ENCODE measurements at places on chromosomes 12 and 14. TPM values are rescaled to one million over a fixed set of nuclear protein-coding genes. Genes with fewer than 3 reads are reported as not detected.

PRH1 gene
- polyA plus RNA-seq, result 7.8 TPM

RHEBL1 gene
- polyA plus RNA-seq, result 1.5 TPM

KRT81 gene
- polyA plus RNA-seq, result not detected

CCDC92 gene
- polyA plus RNA-seq, result 41.5 TPM

PRB2 gene
- polyA plus RNA-seq, result not detected

ORAI1 gene
- polyA plus RNA-seq, result 17.2 TPM

SYNDIG1L gene
- 0.24 TPM for polyA plus RNA-seq

ANG gene
- polyA plus RNA-seq, result 4.7 TPM

PLD4 gene
- 4.4 TPM for polyA plus RNA-seq

TMEM30B gene
- 5.0 TPM for polyA plus RNA-seq

IL26 gene
- polyA plus RNA-seq, result 0.12 TPM

DNA sequence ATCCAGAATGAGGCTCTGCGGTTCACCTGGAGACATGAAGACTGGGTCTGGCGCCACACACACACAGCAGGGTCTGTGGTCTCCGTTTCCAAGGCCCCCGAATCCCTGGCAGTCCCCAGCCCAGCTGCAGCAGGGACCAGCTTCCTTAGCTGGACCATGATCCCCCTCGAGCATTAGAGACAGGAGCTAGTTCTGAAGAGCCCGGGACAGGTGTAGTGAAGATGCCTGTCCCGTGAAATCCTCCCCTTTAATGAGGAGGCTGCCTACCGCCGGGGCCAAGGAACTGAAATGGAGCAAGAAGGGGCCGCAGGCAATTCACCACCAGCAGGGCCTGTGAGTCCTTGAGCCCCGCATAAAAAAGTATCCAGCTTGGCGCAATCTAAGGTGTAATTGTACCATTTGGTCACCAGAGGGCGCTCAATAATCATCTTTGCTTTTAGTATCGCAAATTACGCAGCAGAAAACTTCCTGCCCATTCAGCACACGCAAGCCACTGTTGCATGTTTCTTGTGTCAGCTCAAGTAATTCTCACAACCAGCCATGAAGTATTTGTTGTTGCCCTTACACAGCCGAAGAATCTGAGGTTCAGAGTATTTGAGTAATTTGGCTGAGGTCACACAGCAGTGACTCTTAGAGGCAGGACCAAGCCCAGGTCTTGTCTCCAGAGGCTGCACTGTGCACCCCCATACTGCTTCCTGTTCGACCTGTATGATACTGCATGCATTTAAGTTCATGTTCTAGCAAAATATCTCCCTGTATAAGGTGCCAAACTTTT, 54.3 kb upstream of the PPP2R5C start:
- DNase-seq, result peak; percentile 67

DNA sequence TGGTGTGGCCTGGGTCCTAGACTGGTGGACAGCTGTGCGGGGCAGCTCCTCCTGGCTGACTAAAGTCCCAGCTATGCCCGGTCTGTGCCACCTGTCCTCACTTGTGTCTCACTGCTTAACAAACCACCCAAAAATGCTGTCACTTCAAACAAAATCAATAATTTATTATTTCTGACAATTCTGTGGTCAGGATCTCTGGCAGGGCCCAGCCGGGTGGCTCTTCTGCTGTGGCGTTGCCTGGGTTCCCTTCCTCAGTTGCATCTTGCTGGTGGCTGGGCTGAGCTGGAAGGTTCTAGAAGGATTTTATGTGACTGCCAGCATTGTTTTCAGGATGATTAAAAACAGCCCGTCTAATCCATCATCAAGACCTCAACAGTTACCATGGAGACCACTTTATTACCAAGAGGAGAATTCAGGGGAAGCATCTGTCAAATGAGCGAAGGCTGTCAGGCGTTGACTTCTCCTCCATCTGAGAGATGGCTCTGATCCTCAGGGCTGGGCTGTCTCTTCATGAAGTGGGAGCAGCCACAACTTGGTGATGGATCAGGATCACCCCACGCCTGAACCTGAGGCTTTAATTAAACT, 280.6 kb upstream of the SFSWAP start:
- no peak for DNase-seq

DNA sequence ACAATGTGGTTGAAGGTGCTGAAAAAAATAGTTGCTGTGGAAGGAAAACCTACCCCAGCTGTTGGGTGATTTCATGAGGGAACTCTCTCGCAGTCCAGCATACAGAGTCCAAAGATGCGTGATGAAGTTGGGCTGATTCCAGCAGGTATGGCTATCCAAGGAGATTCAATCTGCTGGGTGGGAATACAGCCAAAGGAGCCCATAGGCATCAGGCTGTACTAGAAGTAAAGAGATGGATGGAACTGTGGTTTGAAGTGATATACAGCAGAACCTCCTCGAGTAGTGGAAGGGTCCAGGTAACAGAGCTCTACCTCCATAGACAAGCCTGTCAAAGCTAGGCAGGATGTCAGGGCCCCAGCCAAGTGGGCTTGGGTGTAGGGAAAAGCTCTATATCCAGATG, 11.5 kb upstream of the TMTC2 start:
- no peak for DNase-seq

GRCh38 chr12:75819512-75819911, 212.1 kb downstream of the PHLDA1 start:
- no peak for DNase-seq

DNA sequence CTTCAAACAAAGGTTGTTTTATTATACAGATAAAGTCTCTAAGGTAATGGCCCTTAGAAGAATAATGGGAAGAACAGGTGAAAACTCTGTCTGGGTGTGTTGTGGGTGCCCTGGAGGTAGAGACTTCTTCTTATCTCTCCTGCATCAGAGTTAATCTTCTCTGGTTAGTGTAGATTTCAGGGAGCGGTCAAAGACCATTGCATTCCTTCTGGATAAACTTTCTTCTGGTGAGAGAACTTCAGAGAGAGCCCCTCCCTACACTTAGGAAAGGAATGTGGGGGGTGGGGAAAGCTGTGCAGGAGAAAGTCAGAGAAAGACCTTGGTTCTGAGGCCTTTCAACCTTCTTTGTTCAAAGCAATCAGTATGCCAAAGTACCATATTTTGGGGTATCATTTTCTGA, 658.5 kb downstream of the DIO2 start:
- no peak for DNase-seq

GRCh38 chr12:93954166-93955112, 193.9 kb upstream of the PLXNC1 start:
- no peak for DNase-seq

DNA sequence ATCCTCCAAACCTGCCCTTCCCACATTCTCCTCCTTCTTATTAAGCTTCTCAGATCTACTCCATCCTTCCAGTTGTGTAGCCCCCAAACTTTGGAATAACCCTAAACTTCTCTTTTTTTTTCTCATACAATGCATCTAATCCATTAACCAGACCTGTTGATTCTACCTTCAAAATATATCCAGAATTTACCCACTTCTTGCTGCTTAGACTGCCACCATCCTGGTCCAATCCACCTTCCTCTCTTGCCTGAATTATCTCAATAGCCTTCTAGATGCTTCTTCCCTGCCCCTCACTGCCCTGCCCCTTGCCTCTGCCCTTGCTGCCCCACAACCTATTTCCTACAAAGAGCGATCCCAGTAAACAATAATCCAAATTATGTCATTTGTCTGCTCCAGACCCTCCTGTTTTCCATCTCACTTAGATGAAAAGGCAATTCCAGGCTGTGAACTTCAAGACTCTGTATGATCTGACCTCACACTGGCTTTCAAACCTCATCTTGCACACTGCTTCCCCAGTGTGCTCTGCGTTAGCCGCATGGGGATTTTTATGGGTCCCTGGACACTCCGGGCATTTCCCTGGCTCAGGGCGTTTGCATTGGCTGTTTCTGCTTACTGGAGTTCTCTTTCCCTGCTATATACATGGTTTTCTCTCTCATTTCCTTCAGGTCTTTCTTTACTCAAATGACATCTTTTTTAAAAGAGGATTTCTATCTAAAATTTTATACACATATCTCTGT, 42.6 kb upstream of the HIF1A start:
- DNase-seq, result no peak

GRCh38 chr14:103679351-103679750, 35.9 kb downstream of the XRCC3 start:
- no peak for DNase-seq

- no peak for DNase-seq
Observed at GRCh38 chr14:35380794-35381193, 23.8 kb downstream of the NFKBIA start.

- no peak for DNase-seq
Observed at GRCh38 chr14:30519961-30520360, 39.0 kb upstream of the G2E3 start.
